ENCODE measurements at places on chromosomes 11 and 22.

GRCh38 chr11:35792148-35792845 lies 129.7 kb downstream of the TRIM44 start:
- no peak for DNase-seq

- no peak for DNase-seq
Measured at GRCh38 chr22:45997777-45998637, 21.0 kb upstream of the WNT7B start.

- no peak for DNase-seq
Measured at GRCh38 chr22:28943501-28943879, 60.1 kb downstream of the ZNRF3 start.

DNA sequence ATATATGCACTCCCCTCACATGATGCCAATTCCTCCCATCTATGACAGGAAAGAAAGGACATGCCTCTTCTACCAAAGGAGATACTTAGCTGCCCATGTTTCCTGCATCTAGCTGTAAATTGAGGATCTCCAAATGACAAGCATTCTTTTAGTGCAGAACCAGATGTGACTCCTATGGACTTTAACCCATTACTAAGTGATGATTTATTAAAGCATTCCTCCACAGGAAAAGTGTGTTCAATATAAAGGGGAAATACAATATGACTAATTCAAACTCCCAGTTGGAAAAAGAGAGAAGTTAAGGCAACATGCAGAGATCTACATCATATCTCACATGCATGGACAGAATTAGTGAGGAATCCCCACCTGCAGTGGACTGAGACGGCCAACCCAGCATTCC lies 221.3 kb downstream of the FAM76B start:
- no peak for DNase-seq

DNA sequence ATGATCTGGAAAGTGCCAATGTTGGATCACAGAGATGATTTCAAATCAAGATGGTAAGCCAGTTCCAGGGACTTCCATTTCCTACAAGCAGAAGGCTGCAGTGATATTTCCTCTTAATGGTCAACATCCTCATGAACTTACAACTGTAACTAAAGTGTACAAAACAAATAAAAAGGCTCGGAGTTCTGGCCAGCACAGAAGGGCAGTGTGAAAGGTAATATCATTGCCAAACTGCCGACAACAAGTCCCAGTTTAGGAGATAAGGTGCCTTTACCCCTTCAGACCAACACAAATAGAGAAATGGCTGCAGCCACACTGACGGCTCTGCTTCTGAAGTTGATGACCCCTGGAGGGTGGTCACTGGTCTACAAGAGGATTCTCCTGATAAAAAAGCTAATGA lies 91.1 kb downstream of the ETS1 start:
- DNase-seq, result no peak

- no peak for DNase-seq
Measured at GRCh38 chr11:20973940-20974559, 304.7 kb downstream of the NELL1 start.

DNA sequence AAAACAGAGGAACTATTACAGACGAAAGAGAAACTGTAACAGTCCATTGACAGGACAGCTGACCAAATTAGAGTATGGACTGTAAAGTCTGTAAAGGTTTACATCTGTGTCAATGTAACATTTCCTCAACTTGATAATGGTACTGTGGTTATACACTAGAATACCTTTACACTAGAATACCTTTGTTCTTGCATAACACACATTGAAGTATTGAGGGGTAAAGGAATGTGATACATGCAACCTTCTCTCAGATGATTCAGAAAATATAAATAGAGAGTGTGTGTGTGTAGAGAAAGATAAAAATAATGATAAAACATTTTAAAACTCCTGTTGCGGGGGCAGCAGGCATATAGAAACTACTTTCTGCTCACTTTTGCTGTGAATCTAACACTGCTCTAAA lies 5.6 kb upstream of the EEF1G start:
- no peak for DNase-seq

DNA sequence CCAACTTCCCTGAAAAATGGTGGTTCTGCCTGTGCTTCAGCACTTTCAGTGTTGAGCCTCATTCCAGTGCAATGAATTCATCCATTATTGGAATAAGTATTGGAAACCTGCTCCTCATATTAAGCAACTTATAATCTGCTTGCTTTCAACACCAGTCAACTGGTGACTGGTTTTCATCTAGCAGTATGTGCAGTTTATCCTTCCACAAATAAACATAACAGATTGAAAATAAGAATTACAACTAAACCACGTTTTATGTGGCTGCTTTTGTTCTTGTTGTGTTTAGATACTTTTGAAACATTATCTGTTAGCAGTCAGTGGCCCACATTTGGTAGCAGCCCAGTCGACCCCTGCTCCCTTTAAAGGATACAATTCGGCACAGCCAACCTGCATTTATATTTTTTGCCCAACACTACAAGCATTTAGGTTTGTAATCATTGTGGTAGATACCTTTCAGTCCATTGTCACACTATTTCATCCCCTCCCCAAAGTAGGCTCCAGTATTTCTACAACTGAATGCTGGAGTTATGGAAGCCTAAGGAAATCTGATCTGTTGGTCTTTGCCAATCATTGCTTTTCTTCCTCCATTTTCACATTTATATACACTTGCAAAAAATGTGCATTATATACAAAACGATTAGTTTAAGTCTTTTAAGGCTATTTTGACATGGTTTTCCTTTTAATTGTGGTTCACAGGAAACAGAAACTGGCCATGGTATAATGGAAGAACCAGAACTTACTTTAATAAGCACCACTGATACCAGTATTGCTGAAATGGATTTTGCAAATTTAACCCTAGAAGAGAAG lies 13.1 kb downstream of the TAF1D start:
- DNase-seq, result no peak

- no peak for DNase-seq
Measured at GRCh38 chr11:40894501-40894900, 565.0 kb downstream of the LRRC4C start.

DNA sequence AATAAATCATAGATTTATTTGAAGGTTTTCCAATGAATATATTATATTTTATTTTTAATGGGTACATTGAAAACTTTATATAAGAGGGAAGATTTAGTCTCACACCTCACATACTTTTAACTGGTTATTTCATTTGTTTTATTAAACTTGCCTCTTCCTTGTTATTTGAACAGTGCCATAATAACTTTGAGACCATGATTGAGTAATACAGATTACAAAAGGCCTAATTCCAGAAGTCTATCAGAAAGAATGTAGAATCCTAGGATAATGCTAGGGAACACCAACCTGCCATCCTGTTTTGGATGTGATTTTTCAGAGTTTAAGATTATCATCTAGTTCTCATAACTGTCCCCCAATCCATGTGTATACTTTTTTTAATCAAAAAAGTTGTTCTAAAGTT lies 102.7 kb upstream of the BIRC3 start:
- DNase-seq, result no peak

- no peak for DNase-seq
Measured at GRCh38 chr11:29448246-29448877, 568.5 kb downstream of the KCNA4 start.

GRCh38 chr22:43036282-43036829 lies 21.4 kb upstream of the PACSIN2 start:
- no peak for DNase-seq

GRCh38 chr11:76636826-76637460 lies 33.6 kb downstream of the LRRC32 start:
- DNase-seq, result no peak

- no peak for DNase-seq
Measured at GRCh38 chr11:122523846-122524805, 131.4 kb upstream of the UBASH3B start.

- no peak for DNase-seq
Measured at GRCh38 chr11:2300290-2300935, 1.3 kb downstream of the C11orf21 start.

- no peak for DNase-seq
Measured at GRCh38 chr11:78078218-78079167, 1.2 kb downstream of the NDUFC2 start.

GRCh38 chr11:46372086-46372485 lies 9.4 kb upstream of the MDK start:
- no peak for DNase-seq

GRCh38 chr11:61793083-61793828 lies 545 bp downstream of the FEN1 start:
- DNase-seq, result no peak

DNA sequence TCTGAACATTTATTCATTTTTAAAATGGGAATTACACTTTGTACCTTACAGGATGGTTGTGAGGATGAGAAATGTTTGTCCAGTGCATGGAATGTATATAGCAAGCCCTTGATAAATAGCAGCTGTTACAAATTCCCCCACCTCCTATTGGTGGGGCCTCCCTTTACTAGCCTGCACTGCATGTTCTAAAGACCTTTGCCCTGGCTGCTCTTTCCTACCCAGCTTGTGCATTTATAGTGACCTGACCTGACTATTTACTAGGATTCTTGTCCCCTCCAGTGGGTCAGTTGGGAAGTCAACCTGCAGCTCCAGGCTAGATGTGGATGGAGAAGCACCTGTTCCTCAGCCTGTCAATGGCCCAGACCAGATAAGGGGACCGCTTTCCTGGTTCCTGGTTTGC lies 180.3 kb downstream of the HIPK3 start:
- DNase-seq, result no peak

DNA sequence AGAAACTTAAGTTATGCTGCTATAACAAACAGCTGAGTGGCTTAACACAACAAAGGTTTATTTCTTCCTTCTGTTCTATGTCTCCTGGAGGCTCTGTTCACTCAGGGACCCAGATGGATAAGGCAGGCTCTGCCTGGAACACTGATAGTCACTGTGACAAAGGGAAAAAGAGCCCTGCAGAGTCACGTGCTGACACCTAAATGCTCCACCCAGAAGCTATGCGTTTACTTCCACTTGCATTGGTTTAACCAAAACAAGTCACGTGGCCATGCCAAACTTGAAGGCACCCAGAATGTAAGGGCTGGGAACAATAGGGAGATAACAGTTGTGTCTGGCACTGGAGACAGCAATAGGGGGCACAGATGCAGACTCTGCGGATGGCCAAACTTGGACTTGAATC lies 3.4 kb upstream of the MS4A15 start:
- no peak for DNase-seq

DNA sequence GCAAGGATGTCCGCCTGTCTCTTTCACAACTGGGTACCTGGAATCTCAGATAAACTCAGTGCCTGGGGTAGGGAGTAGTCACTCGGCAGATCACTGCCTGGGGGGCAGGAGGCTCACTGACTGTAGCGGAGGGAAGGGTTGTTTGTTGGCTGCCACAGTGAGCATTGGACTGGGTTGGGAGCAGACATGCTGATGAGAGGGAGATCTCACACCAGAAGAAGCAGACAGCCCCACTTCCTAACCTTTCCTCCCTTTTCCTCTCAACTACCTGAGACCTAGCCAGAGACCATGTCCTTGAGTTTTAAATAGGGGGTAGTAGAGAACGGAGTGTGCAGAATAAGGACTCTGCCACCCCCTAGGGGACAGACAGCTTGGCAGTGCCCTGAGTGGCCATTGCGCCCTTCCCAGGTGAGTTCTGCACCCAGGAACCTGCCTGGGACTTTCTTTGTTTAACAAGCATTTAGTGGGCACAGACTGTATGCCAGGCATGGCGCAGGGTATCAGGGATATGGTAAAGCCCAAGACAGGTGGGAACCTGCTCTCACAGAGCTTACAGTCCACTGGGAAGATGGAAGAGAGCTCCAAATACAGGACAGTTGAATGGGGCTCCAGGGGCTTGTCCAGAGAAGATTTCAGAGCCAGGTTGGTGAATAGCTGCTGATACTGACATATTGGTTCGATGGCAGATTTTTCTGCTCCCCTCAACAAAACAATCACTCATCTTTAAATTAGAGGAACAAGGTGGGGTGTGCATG lies 115.7 kb upstream of the NNMT start:
- no peak for DNase-seq

DNA sequence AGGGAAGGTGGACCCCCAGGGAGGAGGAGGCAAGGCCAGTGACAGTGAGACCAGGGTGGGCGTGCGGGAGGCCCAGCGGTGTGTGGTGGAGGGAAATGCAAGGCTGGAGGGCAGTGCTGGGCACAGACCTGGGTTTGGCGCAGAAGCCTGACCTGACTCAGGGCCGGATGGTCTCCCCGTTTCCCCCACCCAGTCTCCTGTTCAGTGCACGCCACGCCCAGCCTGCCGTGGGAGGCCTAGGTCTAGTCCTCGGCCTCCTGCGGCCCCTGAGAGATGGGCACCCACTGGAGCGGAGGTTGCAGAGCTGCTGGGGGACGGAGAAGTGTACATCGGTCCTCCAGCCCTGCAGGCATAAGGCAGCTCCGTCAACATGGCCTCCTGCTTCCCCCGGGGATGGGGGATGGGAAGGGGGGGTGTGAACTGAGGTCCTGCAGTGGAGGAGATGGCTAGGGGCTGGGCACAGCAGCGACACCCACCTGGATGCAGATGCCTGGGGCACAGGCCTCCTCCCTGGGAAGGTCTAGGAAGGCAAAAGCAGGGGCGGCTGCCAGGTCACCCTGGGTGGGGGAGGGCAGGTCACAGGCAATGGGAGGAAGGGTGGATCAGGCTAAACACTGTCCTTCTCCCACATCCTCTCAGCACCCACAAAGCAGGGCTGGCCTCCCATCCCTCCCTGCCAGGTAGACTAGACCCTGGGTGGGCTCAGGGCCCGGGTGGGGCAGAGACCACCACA lies 15.9 kb downstream of the IL17REL start:
- DNase-seq, result no peak

DNA sequence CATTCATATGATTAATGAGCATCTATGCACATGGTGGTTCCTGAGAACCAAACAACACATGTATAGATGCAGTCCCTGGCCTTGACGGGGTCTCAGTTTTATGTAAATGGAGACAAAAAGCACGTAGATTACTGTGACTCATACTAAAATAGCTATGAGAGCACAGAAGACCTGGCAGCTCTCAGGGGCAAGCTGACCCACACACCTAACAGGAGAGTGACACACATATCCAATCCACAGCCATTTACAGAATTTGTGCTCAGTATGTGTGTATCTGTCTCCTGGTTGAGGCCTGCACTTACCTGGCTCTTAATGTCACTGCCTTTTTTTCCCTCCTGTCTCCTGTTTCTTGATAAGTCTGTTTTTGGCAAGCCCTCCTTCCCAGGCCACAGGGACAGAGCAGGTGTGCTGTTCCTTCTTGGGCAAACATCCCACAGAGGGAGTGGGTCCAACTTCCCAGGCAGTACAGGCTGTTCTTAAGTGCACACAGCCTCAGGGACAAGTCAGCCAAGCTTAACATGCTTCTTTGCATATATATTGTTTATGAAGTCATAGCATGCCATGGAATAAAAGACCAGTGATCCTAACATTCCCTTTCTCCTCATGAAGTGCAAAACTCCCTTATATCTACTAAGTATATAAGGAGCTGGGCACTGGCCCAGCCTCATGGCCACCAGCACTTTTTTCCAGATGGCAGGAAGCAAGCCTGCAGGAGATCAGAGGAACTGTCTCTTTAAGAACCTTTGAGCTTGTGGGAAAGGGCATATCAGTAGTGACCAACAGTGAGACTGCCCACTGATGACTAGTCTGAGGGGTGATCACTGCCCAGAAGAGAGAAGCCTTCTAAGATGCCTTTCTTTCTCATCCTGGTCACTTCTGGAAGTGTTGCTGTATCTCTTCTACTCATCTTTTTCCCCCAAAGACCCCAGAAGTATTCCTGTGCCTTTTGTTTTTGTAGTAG lies 124.7 kb upstream of the CCDC90B start:
- DNase-seq, result no peak

- DNase-seq, result no peak
Measured at GRCh38 chr22:23158516-23159290, 13.4 kb downstream of the RAB36 start.

GRCh38 chr11:58509748-58510147 lies 1.8 kb upstream of the OR5B21 start:
- DNase-seq, result no peak
